ENCODE measurements at places on chromosomes 6 and 20.

GRCh38 chr6:159904497-159904911 lies 13.7 kb downstream of the MAS1 start:
- no peak for DNase-seq

DNA sequence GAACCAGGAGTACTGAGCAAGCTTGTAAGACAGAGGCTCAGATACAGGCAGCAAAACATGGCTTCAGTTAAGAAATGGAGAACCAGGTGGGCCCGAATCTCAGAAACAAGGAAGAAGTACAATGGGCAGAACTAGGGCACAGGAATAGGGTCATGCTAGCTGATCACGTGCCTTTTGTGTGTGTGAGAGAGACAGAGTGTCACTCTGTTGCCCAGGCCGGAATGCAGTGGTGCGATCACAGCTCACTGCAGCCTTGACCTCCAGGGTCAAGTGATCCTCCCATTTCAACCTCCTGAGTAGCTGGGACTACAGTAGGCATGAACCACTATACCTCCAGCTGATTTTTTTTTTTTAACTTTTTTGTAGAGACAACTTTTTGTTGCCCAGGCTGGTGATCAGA lies 257.8 kb downstream of the UST start:
- DNase-seq, result no peak

- no peak for DNase-seq
These were observed 239.7 kb downstream of the TTLL2 start for GRCh38 chr6:167564416-167565250.

DNA sequence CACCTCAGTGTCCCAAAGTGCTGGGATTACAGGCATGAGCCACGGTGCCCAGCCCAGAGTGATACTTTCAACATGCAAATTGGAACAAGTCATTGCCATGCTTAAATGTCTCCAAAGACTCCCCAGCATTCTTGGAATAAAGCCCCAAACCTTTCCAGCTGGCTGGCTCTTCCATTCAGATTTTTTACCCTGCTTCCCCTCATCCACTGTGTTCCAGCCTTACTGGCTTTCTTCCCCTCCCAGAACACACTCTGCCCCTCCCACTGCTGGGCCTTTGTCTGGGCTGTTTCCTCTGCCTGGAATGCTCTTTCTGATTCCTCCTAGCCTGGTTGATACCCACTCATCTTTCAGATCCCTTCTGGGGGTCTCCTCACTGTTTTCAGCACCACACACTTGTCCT lies 40.1 kb upstream of the NNAT start:
- DNase-seq, result no peak

- DNase-seq, result no peak
These were observed 57.2 kb upstream of the GPR6 start for GRCh38 chr6:109920911-109921310.

GRCh38 chr6:107646776-107647438 lies 157.0 kb downstream of the SOBP start:
- DNase-seq, result no peak

DNA sequence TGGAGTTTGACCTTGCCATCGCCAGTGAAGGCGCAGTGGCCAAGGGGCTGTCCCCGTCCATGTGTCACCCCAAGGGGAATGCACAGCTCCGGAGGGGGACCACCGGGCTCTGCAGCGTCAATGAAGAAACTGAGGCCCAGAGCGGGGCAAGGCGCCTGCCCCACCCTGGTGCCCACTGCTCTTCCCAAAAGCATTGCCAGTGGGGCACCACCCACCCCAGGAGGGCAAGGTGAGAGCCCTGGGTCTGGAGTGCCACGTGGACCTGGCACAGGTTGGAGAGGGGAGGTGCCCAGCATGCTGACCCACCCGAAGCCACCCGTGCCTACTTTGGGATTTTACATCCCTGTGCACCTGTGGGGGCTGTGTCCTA lies 8.3 kb downstream of the NTSR1 start:
- DNase-seq, result no peak

- DNase-seq, result no peak
These were observed 498.3 kb upstream of the SULF2 start for GRCh38 chr20:48283470-48284110.

GRCh38 chr6:22271081-22271480 lies 25.8 kb downstream of the PRL start:
- DNase-seq, result no peak
